ENCODE measurements at places on chromosomes 7 and 10. TPM values are rescaled to one million over a fixed set of nuclear protein-coding genes. Genes with fewer than 3 reads are reported as not detected.

STX1A gene
- polyA plus RNA-seq = 9.4 TPM

WNT8B gene
- 0.09 TPM for polyA plus RNA-seq

DNA sequence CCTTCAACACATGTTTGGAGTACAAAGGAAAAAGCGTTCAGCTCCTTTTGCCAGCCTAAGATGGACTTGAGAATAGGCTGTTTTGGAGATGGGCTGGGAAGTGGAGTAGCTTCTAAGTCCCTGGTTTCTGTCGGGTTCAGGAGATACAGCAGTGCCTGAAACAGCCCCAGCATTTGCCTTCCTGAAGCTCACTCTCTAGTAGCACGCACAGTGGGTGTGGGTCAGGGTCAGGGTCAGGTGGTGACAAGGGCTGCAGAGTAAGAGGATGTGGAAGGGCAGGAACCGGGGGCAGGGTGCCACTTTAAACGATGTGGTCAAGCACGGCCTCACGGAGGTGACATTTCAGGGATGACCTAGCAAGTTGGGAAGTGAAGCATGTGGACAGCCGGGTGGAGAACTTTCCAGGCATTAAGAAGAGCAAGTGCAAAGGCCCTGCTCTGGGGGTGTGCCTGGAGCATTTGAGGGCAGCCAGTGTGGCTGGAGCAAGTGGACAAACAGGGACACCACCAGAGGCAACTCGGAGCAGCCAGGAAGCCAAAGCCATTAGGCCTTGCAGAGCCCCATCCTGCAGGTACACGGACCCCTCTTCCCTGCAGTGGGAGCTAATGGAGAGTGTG is 382.2 kb upstream of the ZMIZ1 start:
- DNase-seq = no peak

- DNase-seq = no peak
Measured at GRCh38 chr10:89425000-89425399, 10.6 kb downstream of the IFIT5 start.

DNA sequence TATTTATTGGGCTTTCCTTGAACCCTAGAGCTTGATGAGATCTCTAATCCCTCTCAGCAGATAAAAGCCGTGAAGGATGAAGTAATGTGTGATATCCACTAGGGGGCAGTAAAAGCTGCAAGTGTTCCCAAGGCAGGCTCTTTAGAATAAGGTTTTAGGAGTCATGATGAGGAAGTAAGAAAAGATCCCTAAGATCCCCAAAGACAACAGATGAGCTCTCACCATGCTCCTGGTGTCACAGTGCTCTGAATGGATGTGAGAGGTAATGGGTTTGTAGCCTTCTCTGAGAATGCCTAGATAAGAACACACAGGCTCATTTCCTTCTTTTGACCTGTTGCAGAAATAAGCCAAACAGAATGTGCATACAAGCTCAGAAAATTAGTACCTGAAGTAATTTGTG is 70.4 kb upstream of the ITPRID1 start:
- no peak for DNase-seq

DNA sequence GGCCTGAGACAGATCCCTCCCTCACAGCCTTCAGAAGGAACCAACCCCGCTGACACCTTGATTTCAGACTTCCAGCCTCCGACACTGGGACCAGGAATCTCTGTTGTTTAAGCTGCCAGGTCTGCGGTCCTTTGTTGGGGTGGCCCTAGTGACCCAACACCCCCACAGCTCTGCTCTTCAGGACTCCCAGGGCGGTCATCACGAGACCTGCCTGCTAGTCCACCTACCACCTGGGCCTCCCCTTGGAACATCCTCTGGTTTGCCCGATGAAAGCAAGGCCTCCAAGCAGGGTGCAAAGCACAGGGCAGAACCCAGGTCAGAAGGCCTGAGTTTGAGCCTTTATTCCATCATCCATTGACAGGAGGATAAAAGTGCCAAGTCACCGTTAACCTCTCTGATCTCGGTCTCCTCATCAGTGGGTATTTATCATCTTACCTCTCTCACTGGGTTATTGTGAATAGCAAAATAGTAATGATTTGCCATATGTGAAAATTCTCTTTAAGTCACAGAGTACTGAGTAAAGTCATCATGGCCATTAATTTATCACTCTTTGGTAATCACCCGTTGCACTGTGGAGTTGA is 16.9 kb upstream of the SMARCD3 start:
- no peak for DNase-seq

GRID2IP gene
- 0.91 TPM for polyA plus RNA-seq

DNA sequence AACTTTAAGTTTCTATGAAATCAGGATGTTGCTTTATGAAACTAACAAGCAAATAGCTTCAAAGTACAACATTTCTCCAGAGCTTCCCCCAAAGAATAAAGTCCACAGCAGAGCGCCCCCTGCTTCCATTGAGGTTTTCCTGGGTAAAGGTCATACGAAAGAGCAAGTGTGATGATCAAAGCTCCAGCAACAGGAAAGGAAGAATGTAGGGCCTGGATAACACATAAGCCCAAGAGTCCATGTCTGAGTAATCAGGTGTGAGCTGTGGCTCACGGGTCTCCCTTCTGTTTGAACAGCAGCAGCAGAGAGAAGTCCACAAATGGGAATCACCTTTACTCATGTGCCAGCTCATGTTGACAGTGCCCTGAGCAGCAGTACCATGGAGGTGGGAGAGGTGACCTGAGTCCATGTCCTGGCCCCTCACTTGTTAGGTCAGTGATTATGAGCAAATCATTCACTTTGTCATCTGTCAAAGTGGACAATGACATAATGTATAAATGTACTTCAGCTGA is 50.5 kb downstream of the MRPL32 start:
- no peak for DNase-seq

GRCh38 chr10:31166606-31167005 is 134.9 kb upstream of the ZNF438 start:
- no peak for DNase-seq

DNA sequence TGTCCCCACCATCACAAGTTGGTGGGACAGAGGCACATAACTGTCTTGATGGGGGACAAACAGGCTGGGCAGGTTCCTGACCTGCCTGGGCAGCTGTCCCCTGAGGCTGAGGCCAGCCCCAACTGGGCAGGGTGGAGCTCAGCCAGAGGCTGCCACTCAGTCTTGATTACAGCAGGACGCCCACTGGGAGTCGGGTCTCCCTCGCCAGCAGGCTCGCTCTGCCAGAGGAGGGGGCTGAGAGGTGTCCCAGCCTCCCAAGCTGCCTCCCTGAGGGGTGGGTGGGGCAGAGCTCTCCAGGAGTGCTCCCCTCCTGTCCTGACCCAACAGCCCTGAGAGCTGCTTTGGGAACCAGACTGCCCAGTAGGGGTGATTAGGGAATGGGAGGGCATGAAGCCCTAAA is 1.8 kb upstream of the CAMK2G start:
- DNase-seq = no peak

IKZF1 gene
- polyA plus RNA-seq = 2.0 TPM
